ENCODE measurements at places on chromosomes 3 and 15. TPM values are rescaled to one million over a fixed set of nuclear protein-coding genes. Genes with fewer than 3 reads are reported as not detected.
A peak's percentile ranks its signal among the peaks of the same experiment; 100 is the strongest.

- no peak for DNase-seq
These were observed 32.5 kb downstream of the BHLHE40 start for GRCh38 chr3:5011555-5012256.

- DNase-seq, result no peak
These were observed 2.2 kb downstream of the RGMA start for GRCh38 chr15:93086791-93087190.

GRCh38 chr3:99896482-99896881 is 78.8 kb downstream of the CMSS1 start:
- peak; percentile 42 for DNase-seq

GRCh38 chr3:110487840-110488239 is 583.8 kb upstream of the NECTIN3 start:
- DNase-seq, result no peak

EHHADH gene
- 7.7 TPM for total RNA-seq

DNA sequence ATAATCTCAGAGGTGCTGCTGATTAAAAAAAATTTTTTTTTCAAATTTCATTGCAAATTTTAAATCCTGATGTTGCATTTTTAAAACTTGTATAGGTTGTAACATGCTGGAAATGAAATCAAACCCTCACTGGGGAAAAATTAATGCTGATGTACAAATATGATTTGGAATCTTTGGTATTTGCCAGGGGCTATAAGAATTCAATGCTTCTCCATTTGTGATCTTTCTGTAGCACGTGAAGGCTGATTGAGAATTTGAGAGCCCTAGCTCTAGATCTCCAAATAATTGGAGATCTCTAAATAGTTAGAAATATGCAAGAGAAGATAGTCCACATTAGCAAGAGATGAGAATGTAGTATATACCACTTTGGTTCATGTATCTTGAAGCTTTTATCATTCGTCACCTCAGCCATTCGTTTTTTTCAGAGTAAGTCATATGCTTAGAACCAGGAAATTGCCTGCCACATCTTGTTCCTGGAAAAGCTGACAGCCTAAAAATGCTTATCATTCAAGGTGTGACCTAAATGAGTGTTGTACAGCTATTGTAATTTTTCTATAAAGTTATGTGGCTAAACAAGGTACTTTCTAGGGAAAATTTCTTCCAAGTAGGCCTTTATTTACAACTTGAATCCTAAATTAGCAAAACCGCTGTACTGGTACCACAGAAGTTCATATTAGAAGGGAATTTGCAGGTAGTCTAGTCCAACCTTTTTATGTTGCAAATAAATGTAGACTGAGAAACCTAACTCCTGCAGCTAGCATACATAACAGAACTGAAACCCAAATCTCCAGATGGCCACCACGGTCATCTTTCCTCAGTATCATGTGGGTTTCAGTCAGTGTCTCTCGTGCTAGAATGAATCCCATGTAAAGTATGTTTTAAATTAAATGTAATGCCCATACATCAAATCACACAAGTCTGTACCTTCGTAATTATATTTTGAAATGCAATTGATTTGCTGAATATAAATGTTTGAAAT is 48.5 kb downstream of the FNDC3B start:
- peak; percentile 30 for DNase-seq

DNA sequence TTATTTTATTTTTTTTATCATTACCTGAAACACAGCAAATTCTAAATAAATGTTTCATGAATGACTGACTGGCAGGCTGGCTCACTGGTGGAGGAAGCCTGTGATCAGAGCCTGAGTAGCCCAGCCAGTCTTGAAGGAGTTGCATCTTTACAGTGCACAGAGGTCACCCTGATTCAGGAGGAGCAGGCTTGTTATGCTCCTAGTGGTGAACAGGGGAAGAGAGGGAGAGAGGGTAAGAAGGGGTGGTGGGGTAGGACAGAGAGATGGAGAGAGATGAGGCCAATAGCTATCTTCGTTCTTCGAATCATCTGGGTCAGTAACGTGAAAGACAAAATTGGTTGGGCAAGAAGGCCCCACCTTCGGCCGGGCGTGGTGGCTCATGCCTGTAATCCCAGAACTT is 202.6 kb upstream of the MCTP2 start:
- DNase-seq, result no peak

GRCh38 chr3:184348057-184348382 is 10.6 kb downstream of the FAM131A start:
- no peak for DNase-seq

DNA sequence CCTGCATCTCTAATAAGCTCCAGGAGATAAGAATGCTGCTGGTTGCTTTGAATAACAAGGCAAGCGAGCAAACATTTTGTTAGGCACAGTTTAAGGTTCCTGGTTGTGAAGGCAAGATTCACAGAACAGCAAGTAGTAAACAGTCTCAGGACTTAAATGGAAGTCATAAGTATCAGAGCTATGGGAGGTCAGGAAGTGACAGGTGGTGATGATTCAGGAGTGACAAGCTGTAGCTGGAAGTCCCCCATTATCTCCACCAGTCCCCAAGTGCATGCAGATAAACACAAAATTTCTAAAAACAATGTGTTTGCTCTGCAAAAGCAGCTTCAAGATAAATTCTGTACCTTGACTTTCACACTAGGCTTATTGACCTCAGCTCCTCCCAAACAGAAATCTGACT is 3.3 kb downstream of the FETUB start:
- no peak for DNase-seq

DNA sequence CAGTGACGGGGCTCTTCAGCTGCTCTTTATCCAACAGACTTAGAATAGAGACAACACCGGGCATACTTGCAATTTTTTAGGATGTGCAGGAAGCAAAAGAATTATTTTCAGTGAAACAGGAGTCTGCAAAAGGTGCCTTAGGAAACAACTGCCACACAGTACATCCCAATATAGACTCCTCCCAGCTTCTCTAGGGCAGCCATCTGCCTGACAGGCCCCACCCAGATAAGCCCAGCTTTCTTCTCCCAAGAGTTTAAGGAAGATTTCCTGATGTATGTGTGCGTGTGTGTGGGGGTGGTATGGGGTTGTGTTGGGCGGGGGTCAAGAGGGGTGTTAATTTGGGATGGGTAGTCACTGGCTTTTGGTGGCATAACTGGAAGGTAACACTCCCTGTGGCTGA is 21.5 kb downstream of the MAP2K1 start:
- no peak for DNase-seq

- no peak for DNase-seq
These were observed 64.7 kb upstream of the CCDC39 start for GRCh38 chr3:180743813-180744590.

DNA sequence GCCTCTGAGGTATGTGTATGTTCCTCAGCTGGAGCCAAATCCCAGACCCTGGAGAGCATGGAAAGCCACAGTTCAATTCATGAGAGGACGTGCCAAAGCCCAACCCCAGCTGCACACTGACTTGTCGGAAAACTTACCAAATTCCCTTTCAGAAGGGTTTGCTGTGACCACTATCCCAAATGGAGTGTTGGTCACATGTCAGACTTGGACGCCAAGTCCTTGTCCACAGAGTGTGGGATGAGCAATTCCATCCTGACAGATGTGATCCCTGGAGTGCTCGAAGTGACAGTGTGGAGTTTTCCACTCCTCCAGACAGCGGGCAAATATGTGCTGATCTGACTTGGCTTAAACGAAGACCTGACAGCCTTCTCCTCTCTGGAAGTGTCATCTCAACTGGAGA is 71.2 kb downstream of the RORA start:
- no peak for DNase-seq

PRTG gene
- 7.5 TPM for total RNA-seq

Data from dermis blood vessel endothelial cell (primary cell).